ENCODE measurements at places on chromosomes 4 and X.

GRCh38 chrX:48782795-48783194 is 3.6 kb upstream of the GATA1 start:
- DNase-seq, result no peak

GRCh38 chr4:114582621-114583020 is 16.0 kb upstream of the UGT8 start:
- DNase-seq, result no peak

DNA sequence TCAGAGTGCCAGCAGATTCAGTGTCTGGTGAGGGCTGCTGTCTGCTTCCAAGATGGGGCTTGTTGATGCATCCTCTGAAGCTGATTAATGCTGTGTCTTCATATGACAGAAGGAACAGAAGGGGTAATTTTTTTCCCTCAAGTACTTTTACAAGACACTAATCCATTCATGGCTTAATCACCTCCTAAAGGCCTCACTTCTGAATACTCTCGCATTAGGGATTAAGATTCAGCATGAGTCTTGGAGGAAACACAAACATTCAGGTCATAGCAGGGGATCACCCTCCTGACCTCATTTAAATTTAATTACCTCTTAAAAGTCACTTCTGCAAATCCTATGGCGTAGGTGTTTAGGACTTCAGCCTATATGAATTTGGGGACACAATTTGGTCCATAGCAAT is 1145.5 kb upstream of the PCDH10 start:
- no peak for DNase-seq

DNA sequence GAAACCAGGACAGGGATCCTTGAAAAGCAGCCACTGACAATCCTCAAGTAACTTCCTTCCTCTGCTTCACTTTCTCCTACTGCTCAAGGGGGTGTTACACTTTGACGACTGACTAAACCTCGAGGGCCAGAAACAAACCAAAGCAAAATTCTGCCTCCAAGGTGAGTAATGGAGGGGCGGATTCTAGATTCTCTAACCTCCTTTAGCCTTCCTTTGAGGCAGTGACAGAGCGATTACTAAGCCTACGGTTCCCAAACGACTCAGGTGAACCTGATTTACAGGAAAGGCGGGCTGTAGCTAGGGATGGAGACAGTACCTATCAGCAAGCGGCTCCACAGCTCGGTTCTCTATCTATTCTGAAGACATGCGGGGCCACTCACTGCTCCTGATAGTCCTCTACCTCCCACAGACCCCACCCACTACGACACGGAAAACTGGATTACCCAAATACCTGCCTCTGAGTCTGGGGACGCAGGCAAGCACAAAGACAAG is 487 bp downstream of the TBCK start:
- no peak for DNase-seq

GRCh38 chr4:178037459-178038214 is 595.4 kb upstream of the AGA start:
- no peak for DNase-seq

DNA sequence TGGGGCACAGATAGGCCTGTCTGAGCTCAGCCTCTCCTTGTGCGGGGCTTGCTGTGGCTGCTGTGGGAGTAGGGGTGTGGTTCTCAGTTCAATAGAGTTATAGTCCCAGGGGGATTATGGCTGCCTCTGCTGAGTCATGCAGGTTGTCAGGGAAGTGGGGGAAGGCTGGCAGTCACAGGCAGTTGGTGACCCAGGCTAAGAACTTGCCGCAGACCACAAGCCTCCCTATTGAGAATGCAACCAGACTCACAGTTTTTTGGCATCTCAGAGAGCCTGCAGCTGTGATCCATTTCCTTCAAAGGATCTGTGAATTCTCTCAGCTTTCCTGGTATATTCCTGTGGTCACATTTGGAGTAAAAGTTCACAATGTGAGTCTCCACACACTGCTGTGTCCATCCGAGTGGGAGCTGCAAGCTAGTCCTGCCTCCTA is 364.9 kb downstream of the ZNF674 start:
- no peak for DNase-seq

DNA sequence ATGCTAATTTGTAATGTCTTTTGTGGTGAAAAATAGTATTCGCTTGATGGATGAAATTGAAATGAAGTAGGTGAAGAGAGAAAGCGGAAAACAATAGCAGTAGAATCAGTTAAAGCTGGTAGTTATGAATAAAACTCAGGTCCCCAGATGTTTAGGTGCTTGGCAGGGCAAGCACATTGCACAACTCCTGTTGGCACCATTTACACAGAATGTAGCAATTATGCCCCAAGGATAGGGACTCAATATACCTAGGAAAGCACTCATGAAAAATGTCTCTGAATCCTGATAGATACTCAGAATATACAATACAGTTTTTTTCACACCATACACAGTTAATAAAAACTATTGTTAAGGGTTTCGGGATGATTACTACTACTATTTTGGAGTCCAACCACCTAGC is 26.5 kb upstream of the GRIA3 start:
- no peak for DNase-seq

DNA sequence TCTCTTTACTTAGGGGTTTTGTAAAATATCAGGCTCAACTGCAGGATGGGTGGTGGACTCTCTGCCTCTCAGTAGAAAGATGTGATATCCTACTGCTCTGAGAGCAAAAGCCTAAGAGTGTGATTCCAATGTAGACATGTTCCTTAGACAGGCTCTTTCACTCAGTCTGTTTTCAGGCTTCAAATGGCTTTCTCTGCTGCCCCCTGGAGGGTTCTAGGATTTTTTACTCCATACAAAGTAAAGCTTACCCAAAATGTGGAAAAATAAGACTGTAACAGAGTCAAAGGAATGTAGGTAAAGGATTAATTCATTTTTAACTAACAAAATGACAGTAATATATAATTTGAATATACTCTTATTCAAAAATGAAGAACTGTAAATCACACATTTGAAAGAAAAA is 32.1 kb downstream of the ZGRF1 start:
- no peak for DNase-seq

DNA sequence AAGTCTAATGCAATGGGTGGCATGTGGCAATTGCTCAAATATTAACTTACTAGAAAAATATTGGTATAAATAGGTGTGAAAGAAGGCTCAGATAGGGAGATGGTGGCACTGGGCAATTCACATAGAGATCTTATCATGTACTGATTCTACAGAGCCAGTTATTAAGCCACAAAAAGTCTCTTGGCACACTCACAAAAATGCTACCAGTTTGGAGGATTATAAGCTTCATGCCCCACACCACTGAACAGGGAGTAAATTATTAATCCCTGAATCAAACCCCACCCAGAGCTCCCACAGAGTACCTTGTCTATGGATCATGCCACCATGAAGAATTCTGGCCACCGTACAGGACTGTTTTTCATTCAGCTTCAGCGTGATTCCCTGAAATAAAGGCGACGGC is 13.8 kb downstream of the MPP1 start:
- no peak for DNase-seq

DNA sequence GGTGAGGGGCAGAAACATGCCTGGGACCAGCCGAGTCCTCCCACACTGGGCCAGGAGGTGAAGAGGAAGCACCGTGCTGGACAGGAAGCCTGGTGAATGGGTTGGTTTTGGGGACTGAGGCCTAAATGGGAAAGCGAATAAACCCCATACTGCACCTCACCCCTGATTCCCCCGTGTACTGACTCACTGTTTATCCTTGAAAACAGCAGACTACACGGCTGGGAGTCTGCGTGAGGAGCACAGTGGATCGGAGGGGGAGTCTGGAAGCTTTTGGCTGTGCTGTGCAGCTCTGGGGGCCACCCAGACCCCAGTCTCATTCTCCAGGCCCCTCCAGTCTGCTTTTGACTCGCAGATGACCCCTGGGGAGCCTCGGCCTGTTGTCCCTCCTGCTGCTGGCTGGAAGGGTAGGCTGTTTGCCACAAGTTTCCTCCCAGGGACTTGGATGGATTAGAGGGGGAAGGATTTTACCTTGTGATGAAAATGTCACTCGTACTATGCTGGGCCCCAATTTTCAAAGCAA is 90.0 kb downstream of the PSAPL1 start:
- DNase-seq, result no peak

DNA sequence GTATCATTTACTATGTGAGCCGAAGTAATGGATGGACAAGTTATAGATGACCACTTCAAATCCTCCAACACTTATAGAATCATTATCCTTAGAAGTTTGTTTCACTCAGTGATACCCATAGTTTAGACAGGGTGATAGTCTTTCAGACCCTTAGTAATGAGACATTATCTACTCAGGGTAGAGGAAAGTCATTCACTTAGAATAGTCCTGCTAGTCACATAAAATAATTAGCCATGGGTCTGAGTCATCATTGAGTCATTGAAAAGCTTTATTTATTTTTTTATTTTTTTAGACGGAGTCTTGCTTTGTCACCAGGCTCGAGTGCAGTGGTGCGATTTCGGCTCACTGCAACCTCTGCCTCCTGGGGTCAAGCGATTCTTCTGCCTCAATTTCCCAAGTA is 321.7 kb upstream of the FSTL5 start:
- DNase-seq, result no peak

- no peak for DNase-seq
Measured at GRCh38 chr4:36551697-36552214, 270.3 kb downstream of the DTHD1 start.

GRCh38 chr4:2847302-2847871 is 3.7 kb downstream of the ADD1 start:
- no peak for DNase-seq

- DNase-seq, result no peak
Measured at GRCh38 chr4:98374643-98375042, 113.5 kb downstream of the RAP1GDS1 start.

DNA sequence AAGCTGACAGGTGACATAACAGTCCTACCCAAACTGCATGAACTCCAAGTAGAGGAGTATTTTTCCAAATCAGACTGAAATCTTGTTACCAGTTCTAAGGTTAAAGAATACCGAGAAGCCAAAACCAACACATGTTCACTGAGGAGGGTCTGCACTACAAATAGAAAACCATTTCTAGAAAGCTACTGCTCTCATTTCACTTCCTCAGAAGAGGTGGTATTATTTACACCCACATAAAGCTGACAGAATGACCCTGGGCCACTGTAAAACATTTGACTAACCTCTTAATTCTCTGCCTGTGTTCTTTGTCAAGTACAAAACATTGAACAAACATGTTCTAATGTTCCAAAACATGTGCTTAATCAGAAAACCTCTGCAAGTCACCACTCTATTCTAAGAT is 95.8 kb downstream of the IQCM start:
- no peak for DNase-seq

DNA sequence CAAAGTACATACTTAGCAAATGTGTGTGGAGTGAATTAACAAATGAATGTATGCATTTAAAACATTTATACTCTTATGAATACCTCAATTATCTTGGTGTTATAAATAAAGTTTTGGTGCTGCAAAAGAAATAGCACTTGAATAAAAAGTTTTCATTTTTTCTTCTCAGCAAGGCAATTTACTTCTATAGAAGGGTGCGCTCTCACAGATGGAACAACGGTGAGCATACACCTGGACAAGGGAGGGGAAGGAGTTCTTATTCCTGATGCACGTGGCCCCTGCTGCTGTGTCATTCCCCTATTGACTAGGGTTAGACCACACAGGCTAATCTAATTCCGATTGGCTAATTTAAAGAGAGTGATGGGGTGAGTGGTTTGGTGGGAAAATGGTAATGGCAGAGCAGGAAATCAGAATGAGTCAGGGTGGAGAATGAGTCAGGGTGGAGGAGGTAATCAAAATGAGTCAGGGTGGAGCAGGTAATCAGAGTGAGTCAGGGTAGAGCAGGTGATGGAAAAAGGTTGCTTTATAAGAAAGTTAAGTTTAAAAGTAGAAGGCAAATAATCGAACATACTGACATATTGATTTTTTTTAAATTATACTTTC is 28.2 kb upstream of the PGK1 start:
- DNase-seq, result no peak

DNA sequence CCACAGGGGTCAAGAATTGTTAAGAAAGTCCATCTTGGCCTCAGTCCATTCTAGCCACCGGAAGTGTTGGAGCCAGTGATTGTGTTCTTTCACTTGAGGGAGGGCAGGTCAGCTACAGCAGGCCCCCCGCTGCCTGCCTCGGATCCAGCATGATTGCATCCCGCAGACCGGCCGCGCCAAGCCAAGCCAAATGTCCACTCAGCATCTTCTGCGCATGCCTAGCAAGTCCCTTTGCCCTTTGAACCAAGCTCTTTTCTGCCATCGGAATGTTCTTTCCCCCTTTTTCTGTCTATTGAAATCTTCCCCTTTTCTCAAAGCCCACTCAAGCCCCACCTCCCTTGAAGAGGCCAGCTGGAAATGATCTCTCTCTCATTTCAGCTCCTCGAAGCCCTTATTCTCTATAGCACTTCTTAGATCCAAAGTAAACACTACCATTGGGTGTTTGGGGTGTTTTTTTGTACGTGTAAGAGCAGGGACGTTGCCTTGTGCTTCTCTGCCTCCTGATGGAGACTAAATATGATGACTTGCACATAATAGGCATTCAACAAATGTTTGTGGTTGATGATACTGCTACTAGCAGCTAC is 147.8 kb upstream of the BCOR start:
- no peak for DNase-seq

- DNase-seq, result no peak
Measured at GRCh38 chr4:1990676-1991075, 18.1 kb downstream of the NELFA start.

DNA sequence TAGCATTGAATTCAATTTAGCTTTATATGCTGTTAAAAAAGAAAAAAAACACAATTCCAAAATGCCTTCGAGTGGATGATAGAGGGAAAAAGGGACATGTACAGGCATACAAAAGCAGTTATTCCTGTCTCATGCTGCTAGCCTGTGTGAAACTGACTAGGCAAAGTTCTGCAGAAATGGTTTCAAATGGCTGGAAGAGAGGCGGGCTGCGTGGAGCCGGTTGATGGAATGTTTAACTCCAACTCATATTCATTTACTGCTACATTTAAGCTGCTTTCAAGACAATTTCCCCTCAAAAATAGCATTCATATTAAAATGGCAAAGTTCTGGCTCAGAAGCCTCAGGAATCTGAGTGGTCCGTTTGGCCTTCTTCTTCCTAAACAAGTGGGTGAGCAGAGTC is 143.8 kb upstream of the PPARGC1A start:
- no peak for DNase-seq

DNA sequence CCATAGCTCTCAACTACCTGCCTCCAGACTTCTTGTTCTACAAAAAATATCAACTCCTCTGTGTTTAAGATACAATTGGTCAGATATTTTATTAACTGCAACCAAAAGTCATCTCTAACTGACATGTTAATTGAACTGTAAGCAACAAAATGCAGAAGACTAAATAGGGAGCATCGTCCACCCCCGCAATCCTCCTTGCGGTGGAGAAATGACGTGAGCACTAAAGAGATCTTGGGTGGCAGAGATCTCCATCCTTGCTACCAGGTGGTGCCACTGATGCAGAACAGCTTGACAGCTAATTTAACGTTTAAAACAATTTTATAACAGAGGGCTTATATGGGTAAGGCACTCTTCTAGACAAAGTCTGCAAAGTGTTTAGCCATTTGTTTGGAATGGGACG is 164.4 kb upstream of the FTHL17 start:
- DNase-seq, result no peak

DNA sequence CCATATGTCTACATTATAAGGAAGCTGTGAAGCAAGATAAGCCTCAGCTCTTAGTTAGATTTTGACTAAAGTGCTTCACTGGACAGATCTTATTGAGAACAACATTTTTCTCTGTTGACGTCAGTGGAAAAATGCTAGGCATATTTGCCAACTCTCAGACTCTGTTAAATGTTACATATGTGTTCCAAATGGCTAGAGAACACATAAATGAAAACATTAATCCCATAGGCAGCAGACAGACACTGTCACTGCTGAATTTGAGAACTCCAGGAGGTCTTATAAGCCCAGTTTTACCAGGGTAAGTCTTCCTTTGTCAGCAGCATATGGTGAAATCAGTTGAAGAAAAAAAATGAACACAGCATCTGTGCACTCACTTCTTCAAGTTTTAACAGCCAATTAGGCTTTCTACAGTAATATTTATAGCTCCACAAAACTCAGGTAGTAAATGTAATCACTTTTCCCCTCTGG is 186.9 kb downstream of the CAMK2D start:
- DNase-seq, result no peak

Measured in coronary artery (tissue), 2 donors.